AG09319 (cell line): ENCODE measurements at places on chromosomes 2 and 18.

DNA sequence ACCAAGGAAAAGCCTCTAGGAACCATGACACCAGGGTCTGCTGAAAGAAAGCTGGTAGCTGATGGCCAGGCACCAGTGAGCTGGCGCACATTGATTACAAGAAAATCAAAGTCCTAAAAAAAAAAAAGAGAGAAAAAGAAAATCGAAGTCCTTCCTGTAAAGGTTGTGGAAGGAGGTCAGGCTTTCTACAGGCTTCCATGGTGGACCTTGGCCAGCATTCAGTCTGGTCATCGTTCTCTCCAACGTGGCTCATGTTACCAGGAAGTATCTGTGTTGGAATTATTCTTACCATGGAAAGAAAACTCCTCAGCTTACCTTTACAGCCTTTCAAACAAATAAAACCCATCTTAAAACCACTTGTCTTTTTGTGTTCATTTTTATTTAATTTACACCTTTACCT lies 65.6 kb downstream of the CYB5A start:
- DNase-seq, result no peak

GRCh38 chr18:69697689-69698088 lies 250.0 kb downstream of the CD226 start:
- DNase-seq, result no peak

GRCh38 chr2:176699098-176699497 lies 429.9 kb downstream of the MTX2 start:
- DNase-seq, result no peak

DNA sequence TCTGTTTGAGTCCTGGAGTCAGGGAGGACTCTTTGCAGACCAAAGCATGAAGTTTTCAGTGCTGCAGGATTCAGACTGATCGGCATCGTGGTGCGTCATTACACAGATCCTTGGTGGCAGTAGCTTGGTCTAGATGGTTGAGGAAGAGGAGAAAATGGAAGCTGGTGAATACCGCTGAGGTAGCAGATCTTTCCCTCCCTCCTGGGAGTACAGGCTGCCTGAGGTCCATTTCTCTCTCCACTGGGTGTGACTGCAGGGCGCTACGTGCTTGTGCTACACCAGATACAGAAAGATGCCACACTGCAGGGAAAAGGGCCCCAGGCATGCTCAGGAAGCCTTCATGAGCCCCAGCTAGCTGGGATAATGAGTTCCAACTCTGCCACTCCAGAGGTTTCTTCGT lies 3.3 kb upstream of the CNDP1 start:
- no peak for DNase-seq

DNA sequence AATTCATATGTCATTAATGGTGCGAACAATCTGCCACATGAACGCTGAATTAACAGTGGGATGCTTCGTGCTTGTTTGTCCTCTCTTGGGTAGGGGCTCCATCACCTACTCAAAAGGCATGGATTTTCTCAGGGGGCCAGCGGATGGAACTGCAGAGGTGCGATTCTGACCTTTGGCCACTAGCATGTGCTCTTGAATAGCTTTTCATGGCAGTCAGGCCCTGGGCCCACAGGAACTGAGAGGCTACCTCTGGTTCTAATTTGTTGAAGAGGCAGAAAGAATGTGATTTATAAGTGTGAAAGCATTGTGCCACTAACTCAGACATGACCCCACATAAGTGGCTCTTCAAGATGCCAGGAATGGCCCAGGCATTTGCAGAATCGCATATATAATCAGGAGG lies 283.2 kb downstream of the INSIG2 start:
- DNase-seq, result no peak

- DNase-seq, result no peak
These were observed 25.6 kb upstream of the ZC3H15 start for GRCh38 chr2:186460465-186460864.

DNA sequence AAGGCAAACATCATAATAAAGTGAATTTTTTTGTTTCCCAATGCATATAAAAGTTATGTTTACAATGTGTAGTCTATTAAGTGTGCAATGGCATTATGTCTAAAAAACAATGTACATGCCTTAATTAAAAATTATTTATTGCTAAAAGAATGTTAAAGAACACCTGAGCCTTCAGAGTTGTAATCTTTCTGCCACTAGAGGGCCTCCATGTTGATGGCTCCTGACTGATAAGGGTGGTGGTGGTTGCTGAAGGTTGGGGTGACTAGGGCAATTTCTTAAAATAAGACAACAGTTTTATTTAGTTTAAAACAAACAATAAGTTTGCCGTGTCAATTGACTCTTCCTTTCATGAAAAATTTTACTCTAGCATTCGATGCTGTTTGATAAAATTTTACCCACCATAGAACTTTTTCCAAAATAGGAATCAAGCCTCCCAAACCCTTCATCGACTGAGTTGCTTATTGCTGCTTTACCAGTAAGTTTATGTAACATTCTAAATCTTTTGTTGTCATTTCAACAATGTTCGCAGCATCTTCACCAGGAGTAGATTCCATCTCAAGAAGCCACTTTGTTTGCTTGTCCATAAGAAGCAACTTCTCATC lies 32.3 kb downstream of the MAP3K2 start:
- DNase-seq, result no peak

GRCh38 chr2:46350029-46350689 lies 53.0 kb downstream of the EPAS1 start:
- no peak for DNase-seq

- DNase-seq, result no peak
These were observed 217.1 kb upstream of the SLC35G4 start for GRCh38 chr18:11392292-11392691.

DNA sequence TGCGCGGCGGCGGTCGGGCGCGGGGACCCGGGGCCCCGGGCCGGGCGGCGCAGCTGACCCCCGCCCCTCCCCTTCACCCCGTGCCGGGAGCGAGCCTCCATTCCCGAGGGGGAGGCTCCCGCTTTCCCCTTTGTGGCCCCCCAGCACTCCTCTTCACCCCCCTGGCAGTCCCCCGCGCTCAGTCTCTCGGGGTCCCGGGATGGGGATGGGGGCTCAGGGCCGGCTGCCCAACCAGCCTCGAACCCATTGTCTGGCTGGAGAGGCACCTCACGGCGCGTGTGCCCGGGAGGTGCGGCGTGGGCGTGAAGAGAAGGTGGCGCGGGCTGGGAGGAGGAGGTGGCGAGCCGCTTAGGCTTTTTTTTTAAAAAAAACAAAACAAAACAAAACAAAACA lies 748 bp downstream of the FMNL2 start:
- no peak for DNase-seq

- peak; percentile 89 for DNase-seq
These were observed 219.6 kb downstream of the LTBP1 start for GRCh38 chr2:33166287-33166881.

- DNase-seq, result no peak
These were observed 297.9 kb upstream of the MMADHC start for GRCh38 chr2:149885468-149885867.

DNA sequence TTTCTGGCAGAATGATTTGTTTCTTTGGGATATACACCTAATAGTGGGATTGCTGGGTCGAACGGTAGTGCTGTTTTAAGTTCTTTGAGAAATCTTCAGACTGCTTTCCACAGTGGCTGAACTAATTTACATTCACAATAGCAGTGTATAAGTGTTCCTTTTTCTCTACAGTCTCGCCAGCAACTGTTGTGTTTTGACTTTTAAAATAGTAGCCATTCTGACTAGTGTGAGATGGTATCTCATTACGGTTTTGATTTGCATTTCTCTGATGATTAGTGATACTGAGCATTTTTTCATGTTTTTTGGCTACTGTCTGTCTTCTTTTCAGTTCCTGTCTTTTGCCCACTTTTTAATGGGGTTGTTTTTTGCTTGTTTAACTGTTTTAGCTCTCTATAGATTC lies 306.2 kb downstream of the KIAA1328 start:
- no peak for DNase-seq

DNA sequence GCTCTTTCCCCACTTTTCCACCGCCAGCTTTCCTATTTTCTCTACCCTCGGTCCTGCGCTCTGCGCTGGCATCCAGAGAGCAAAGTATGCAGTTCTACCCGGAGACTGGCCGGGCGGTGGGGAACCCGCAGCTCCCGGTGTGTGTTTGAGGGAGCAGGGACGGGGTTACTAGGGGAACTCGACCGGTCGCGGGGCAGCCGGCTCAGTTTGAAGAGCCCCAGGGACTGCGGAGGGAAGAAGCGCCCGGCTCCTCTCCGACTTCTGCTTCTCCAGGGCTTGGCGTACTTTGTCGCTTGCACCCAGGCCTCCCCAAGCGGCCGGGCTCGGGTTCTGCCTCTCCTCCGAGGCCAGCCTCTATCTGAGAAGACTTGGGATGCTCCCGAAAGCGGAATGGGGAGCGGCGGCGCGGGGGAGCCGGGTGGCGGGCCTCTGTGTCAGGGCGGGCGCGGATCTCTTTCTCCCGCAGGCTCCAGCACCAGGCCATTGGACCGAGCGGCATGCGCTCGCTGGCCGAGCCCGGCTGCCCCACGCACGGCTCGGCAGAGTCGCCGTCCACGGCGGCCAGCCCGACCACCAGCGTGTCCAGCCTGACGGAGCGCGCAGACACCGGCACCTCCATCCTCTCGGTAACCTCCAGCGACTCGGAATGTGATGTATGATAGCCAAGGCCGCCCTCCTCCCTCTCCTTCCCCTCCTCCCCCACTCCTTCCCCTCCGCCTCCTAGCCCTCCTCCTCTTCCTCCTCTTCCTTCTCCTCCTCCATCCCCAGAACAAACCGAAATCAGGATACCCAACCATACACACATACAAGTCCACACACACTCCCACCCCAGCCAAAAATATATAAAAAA lies 2.8 kb downstream of the SIX3 start:
- no peak for DNase-seq

- no peak for DNase-seq
These were observed 88.4 kb downstream of the ICOS start for GRCh38 chr2:204024906-204025475.

GRCh38 chr2:63861220-63861822 lies 19.6 kb downstream of the UGP2 start:
- no peak for DNase-seq

DNA sequence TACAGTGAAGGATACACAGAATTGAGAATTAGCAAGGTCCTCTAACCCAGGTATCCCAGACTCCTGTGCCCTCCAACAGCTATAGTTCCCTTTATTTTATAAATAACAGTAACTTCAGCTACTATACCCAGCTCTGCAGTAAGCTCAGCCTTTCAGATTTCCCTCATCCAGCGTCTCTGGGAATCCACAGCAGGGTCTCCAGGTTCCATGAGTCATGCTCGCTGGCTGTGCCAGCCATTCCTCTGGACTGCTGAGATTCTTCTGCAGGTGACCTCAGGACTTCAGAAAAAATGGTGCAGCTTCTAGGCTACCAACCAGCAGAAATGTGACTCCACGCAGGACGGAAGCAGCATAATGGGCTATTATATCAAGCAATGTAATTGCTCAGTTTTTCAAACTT lies 419.3 kb downstream of the ZNF516 start:
- DNase-seq, result no peak

DNA sequence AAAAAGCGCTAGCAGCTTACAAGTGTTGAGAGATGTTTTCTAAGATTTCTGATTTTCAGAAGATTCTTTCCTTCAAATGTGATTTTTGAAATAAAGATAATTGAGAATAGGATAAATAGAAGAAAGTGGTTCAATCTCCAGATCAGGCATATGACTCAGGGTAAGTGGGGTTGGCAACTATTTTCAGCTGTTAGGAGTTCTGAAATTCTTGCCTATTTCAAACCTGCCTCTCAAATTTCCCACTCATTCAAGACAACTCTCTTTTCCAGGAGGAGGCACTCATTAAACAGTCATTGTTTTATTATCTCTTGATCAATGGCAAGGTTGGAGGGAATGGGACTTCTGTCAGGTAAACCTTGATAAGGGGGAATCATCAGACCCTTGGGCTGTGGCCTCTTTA lies 138.9 kb downstream of the HNMT start:
- no peak for DNase-seq

DNA sequence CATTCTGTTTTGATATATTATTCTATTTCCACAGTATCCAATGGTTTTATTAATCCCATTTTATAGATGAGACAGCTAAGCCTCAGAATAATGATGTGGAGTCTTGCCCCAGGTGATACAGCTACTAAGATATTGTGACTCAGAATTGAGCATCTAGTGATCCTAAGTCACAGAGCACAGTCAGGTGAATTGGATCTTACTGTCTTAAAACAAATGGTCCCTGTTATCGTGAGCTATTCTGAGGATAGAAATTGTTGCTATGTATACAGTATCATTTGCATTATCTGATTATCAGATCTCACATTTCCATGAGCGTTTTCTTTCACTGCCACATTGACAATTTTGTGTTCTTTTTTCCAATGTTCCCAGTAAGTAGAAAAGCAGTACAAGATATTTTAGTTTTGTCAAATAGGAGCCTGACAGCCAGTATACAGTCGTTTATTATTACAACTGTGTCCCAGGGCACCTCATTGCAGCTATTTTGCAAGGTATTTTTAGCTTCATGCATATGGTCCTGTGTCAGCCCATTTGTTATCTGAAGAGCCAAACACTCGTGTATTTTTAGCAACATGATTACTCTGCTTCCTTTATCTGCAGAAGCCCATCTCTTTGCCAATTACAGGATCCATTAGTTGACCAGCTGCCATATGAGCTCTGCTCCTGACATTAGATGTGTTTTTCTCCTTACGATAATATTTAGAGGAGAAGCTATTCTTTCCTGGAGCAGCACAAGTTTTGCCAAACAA lies 25.1 kb upstream of the SGPP2 start:
- DNase-seq, result no peak

- DNase-seq, result no peak
These were observed 477.5 kb upstream of the MYT1L start for GRCh38 chr2:2808551-2809058.

GRCh38 chr2:181005809-181006208 lies 25.4 kb downstream of the UBE2E3 start:
- no peak for DNase-seq

DNA sequence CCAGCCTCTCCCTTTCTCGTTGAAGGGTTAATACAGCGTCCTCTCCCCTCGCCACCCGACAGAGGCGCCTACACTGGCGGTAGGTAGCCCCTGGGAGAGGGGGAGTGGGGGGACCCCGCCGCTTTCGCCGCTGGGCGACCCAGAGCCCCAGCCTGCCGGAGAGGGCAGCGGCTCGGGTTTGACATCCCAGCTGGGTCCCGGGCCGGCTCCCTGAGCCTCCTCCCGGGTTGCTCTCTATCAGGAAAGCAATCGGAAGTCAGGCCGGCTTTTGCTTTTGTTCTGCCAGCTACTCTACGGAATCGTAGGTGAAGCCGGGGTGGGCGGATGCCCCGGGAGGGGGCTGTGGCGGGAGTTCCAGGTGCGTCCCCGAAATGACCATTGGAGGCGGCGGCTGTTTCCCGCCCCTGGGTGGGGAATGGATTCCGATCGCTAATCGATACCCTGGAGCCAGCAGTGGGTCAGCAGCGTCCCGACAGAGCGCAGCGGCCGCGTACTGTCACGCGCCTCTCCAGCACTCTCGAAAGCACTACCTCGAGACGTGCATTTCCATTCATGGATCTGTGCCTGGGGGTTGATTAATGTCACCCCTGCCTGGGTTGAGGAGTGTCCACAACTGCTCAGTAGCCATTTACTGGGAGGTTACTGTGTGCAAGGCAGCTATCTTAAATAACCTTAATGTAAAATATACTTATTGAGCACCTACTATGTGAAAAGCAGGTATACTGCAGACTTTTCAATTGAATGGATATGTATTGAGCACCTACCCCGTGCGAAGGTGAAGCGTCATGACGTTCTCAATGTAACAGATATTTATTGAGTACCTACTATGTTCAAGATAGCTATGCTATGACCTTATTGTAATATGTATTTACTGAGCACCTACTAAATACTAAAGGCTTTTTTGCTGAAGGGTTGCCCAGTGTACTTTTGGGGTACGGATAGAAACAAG lies 1.1 kb downstream of the MAPK4 start:
- no peak for DNase-seq
